Amniotic stem cell (primary cell): ENCODE measurements at places on chromosomes 2 and 18.

GRCh38 chr2:165630236-165630635 is 160.7 kb downstream of the CSRNP3 start:
- no peak for DNase-seq

- DNase-seq: no peak
These were observed 15.5 kb downstream of the CDCA7 start for GRCh38 chr2:173370198-173370597.

DNA sequence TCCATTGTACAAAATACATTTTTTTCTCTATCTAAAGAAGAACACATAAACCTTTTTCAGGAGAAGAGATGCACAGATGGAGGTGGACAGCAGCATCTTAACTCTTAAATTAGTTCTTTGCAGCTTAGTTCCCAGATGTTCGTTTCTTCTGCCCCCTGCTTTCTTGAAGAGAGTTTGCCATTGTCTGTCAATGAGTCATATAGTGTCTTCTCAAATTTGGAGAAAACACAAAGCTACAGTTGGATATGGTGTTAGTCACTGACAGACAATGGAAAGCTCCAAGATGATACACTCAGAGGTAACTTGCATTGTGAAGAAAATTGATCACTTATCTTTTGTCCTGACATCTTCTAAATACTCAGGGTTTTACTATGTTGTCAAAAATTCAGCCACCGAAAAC is 48.8 kb upstream of the TMEFF2 start:
- no peak for DNase-seq

GRCh38 chr18:12867441-12868123 is 16.5 kb downstream of the PTPN2 start:
- no peak for DNase-seq

- no peak for DNase-seq
These were observed 75.9 kb downstream of the TTN start for GRCh38 chr2:178731300-178731699.

DNA sequence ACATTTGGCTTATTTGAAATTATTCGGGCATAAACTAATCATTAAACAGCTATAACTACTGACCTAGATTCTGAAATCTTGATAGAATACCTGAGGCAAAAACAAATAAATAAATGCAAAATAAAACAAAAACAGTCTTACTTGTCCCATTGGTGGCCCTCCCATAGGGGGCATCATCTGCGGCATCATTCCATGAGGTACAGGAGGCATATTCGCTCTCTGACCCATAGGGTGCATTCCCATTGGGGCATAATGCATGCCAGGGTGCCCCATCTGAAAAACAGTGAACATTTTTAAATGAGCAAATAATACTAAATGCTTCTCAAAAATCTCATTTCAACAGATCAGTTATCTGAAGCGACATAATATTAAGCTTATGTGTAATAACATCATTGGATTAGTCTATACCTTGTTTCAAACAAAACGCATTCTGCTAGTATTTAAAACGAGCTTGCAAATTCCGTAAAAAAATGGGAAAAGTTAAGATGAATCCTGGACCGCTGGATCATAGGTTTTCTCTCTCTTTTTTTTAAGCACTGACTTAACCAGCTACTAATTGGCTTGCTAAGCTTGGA is 1.3 kb downstream of the PRPF40A start:
- DNase-seq: no peak

DNA sequence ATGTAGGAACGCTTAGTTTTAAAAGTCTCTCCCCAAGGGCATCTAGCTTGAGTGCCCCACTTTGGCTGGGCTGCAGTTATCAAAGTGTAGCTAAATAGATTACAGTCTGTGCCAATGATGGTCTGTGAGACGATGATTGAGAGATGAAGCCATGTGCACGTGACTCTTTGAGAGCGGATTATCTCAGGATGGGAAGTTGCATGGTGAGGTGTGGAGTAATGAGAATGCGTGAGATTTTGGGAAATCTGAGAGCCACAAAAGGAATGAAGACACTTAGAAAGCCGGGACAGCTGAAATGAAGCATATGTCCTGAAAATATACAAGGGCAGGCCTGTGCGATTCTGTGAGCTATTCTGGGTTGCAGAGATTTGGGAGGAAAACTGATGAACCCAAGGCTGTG is 370.0 kb downstream of the TGIF1 start:
- no peak for DNase-seq

DNA sequence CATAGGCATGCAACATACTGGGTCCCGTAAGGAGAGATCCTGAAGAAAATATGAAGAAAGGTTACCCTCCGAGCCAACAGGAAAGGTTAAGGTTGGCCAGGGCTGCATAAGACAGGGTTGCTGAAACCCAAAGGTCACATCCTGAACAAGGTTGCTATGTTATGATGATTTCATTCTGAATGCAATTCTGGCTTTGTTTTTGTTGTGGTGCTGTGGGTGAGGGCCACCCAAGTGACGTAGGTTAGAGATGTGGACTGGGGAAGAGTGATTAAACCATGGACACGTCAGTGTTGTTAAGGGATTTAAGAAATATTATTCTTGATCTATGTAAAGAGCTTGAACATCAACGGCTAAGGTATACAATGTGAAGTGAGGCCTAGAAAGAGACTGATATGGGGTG is 60.0 kb downstream of the ZEB2 start:
- no peak for DNase-seq

DNA sequence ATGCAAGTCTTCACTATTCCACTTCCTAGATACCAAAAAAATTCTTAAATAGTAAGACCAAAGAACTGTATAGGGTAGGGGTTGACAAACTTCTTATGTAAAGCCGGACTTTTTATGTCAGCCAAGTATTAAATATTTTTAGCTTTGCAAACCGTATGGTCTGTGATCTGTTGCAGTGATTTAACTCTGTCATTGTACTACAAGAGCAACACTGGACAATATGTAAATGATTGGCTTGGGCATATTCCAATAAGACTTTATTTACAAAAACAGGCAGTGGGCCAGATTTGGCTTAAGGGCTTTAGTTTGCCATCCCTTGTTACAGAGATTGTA is 48.0 kb downstream of the MGAT5 start:
- DNase-seq: no peak
